ENCODE measurements at places on chromosomes 4 and X. TPM values are rescaled to one million over a fixed set of nuclear protein-coding genes. Genes with fewer than 3 reads are reported as not detected.
A peak's percentile ranks its signal among the peaks of the same experiment; 100 is the strongest.

Gene SLC10A3
- 11.9 TPM for polyA plus RNA-seq

Gene CXXC4
- 1.8 TPM for polyA plus RNA-seq

Gene MAB21L2
- 0.03 TPM for polyA plus RNA-seq

GRCh38 chr4:147339100-147339499 lies 141.8 kb upstream of the EDNRA start:
- DNase-seq: no peak

GRCh38 chrX:13570261-13570605 lies 832 bp downstream of the EGFL6 start:
- no peak for DNase-seq

Gene NKX6-1
- not detected for polyA plus RNA-seq

DNA sequence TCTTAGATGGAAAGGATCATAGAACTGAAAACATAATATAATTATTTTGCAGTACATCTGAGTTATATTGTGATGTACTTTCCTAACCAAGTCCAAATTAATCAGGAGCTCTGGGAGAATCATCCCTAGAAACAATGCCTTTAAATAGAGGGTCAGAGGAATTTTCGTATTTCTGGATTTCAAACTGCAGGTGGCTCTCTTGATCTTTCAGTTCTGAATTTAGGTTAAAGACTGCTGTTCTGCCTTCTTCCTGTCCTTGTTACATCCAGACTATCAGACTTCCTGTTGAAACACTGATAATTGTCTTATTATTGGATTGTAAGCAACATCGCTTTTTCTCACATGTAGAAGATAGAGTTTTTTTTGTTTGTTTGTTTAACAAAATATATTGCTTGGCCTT lies 142.7 kb downstream of the RPA4 start:
- DNase-seq: no peak

DNA sequence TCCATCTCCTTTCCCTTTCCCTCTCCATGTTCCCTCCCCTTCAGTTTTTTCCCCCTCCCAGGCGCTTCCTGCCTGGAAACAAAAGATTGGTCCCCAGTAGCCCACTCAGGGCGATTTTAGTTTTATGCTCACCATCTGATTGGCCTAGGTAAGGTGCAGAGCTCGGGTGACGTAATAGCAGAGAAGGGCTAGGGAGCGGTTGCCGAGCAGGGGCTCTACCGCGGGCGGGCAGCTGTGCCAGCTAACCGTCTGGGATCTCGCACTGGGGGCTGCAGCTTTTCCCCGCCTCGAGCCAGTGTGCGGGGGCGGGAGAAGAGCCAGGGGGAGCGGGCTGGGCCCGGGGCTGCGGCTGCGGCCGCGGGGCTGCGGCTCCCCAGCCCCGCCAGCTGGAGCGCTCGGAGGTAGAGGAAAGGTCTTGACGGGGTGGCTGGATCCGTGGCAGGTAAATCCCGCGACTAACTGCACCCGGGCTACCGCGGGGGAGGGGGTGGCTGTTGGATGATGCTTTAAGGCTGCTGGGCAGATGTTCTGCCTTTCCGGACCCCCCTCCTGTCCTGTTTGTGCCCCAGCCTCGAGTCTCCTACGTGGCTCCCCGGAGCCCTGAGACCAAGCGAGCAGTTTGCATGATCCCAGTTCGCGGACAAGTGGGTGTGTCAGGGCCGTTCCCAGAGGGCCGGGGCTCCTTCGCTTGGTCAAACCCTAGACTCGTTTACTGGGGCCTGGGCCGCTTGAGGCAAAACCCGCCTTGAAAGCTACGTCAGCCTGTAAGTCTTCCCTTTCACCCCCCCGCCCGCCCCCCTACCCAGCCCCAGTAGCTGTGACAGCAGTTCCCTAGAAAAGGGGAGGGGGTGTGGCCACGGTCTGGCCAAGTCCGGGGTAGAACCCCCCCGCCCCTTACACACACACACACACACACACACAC lies at the start of gene PAK3:
PAK3 (plus strand) TSS at position 218 of the 922 bp plus-strand sequence. CDS start 26,913 bp downstream, outside the sequence.
- peak; percentile 15 for DNase-seq

Gene TRIM61
- polyA plus RNA-seq: 0.37 TPM

GRCh38 chr4:96352051-96352517 lies 512.2 kb downstream of the PDHA2 start:
- DNase-seq: no peak

DNA sequence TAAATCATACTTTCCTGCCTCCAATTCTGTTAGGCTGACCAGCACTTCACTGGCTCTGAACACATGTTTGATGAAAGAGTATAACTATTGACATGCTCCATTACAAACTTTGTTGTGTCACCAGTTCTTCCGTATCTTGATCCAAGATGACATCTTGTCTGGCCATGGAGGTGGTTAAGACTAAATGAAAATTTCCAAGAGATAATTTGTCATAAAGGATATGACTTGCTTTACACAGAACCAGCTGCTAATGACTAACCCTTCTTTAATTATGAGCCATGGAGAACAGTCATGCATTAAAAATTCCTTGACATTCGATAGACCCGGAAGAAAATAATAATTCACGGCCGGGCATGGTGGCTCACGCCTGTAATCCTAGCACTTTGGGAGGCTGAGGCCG lies 17.7 kb upstream of the N4BP2 start:
- DNase-seq: no peak

Gene ZXDA
- 0.66 TPM for polyA plus RNA-seq

- no peak for DNase-seq
Measured at GRCh38 chr4:152515678-152516077, 20.2 kb downstream of the FBXW7 start.

- DNase-seq: no peak
Measured at GRCh38 chr4:85862896-85863295, 387.9 kb downstream of the ARHGAP24 start.

DNA sequence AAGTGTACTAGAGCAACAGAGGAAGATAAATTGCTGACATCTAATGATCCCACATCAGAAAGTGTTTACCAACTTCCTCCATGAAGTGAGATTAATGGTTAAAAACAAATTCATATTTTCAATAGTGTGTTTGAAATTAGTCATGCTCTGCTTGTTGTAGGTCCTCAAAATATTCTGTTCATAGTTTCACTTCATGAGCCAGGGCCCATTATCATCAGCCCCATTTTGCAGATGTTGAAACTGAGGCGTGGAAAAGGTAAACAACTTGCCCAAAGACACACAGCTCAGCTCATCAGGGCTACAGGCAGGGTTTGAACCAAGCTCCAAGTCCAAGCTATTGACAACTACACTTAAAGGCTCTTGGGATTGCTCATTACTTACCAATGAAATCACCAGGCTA lies 103.5 kb upstream of the PPARGC1A start:
- DNase-seq: no peak

DNA sequence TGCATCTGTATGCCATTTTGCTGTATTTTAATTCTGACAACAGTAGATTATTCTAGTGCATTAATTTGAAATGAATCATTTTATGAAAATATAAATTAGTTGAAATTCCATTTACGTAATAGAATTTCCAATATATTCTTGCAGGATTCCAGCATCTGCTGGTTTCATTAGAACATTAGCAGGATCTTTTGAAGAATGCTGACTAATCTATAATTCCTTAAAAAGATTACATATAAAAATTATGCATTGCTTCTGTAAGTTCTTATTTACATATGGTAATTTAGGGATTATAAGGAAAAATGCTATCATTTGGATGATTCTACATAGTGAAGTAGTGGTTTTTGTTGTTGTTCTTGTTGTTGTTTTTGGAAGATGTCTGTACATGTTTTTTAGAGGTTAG lies 182.2 kb upstream of the GNPDA2 start:
- no peak for DNase-seq

- no peak for DNase-seq
Measured at GRCh38 chr4:149441338-149441737, 374.3 kb downstream of the IQCM start.

- DNase-seq: no peak
Measured at GRCh38 chrX:42422961-42423360, 355.0 kb downstream of the PPP1R2C start.

DNA sequence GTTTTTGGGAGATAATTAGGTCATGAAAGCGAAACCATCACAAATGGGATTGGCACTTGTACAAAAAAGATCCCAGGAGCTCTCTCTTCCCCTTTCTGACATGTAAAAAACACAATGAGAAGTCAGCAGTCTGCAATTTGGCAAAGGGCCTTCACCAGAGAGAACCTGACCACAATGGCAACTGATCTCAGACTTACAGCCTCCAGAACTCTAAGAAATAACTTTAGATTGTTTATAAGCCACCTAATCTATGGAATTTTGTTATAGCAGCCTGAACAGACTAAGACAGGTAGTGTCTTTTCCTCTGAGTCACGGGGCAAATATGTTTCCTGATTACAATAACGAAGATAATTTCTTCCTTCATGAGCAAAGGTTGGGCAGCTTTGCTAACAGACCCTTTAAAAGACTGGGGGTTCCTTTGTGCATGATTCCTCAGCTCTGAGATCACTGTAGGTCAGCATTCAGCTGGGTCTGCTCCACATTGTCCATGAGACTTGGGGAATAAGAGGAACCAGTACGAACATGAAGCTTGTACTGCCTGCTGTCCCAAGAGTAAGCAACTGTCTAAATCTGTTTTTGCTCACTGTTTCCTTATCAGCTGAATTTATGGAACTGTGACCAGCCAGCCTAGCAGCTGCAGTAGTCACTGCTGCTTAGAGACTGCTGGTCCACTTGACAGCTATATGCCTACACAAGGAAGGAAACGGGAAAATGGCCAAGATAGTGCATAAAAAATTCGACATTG lies 191.6 kb downstream of the ANAPC10 start:
- no peak for DNase-seq

- no peak for DNase-seq
Measured at GRCh38 chr4:69860521-69861298, 765 bp upstream of the SULT1E1 start.

Gene HSD17B13
- 0.10 TPM for polyA plus RNA-seq

DNA sequence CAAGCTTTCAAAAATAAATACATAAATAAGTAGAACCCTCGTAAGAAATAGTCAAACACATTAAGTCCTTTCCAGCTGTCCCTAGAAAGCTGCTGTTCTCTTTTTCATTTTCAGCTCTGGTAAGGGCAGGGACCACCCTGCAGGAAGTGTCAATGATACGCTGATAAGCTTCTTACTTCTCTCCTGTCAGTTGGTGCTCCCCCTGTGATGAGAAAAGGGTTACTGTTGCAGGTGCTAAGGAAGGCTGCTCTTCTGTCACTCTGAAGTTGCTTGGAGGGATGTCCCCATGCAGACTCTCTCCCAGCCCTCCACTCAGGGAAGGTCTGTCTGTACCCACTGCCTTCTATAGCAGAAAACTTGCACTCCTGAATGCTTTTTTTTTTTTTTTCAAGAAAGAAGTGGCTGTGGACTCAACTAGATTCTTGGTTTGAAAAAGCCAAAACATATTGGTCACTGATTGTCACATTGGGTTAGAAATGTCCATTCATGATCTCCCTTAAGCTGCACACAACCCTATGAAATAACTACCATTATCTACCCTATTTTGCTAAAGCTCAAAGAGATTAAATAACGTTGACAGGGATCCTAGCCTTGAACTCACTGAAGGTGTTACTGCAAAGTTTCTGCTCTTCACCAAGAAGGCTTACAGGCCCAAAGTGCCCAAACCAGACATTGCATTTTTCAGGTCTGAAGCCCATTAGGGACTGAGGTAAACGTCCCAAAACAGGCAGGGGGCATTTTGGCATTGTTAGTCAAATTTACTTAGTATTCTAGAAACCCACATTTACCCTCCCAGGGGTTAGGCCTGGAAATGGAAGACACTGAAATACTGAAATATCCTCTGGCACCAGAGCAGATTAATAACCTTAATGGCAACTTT lies 1.2 kb downstream of the CXCL3 start:
- no peak for DNase-seq

Gene FAM9C
- not detected for polyA plus RNA-seq

GRCh38 chrX:29852767-29853166 lies 362.6 kb upstream of the MAGEB2 start:
- DNase-seq: no peak

Measured in heart right ventricle (tissue), 16 donors.